ENCODE measurements at places on chromosomes 5 and 9.
A peak's percentile ranks its signal among the peaks of the same experiment; 100 is the strongest.

DNA sequence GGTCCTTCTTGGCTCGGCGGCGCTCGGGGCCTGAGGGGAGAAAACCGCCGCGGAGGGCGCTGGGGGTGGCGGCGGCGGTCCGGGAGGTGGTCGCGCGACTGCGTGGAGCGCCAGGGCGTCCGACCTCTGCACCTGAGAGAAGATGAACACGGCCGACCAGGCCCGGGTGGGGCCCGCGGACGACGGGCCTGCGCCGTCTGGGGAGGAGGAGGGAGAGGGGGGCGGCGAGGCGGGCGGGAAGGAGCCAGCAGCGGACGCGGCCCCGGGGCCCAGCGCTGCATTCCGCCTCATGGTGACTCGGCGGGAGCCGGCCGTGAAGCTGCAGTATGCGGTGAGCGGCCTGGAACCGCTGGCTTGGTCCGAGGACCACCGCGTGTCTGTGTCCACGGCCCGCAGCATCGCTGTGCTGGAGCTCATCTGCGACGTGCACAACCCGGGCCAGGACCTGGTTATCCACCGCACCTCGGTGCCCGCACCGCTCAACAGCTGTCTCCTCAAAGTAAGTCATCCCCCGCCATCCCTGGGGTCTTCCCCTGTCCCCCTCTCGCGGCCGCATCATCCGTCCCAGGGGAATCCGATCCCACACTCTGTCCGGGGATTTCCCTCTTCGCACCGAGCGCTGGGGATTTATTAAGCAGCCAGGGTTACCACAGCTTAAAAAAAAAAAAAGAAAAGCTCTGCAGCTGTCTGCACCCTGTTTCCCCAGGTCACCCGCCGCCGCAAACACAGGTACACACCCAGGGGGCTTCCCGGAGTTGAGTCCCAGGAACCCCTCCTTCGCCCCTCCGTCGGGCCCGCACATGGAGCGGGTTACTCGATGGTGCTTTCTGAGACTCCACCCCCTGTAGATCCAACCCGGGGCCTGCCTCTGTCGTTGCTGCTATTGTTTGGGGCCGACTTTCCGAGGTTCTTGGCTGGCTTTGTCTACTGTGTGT lies at the start of gene GTF3C4:
Gene GTF3C4, plus strand, starts transcription at position 8 of the 935 bp plus-strand sequence. Its CDS starts 135 bp downstream, at position 143.
- DNase-seq, result peak; percentile 16

DNA sequence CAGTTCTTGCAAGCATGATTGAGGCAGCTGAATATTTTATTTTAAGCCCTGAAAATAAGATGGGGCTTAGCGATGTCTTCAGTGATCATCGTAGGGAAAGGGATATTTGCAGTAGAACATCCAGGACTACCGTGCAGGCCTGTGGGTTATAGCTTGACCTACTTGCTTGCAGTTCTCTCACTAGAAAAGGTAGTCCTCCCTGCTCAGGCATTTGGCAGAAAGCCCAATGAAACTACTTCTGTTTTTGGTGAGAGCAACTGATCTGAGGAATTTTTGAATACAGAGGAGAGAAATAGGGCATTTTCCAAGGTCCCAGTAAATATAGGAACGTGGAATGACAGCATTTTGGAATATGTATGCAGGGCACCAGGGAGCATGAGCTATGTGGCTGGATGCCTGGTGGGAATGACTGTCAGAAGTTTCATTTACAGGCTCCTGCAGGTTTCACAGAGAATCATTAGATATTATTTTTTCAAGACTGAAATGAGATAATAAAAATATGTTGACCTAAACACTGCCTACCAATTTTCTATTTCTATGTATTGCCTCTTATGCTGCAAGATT lies 417.9 kb upstream of the ACTBL2 start:
- DNase-seq, result no peak

DNA sequence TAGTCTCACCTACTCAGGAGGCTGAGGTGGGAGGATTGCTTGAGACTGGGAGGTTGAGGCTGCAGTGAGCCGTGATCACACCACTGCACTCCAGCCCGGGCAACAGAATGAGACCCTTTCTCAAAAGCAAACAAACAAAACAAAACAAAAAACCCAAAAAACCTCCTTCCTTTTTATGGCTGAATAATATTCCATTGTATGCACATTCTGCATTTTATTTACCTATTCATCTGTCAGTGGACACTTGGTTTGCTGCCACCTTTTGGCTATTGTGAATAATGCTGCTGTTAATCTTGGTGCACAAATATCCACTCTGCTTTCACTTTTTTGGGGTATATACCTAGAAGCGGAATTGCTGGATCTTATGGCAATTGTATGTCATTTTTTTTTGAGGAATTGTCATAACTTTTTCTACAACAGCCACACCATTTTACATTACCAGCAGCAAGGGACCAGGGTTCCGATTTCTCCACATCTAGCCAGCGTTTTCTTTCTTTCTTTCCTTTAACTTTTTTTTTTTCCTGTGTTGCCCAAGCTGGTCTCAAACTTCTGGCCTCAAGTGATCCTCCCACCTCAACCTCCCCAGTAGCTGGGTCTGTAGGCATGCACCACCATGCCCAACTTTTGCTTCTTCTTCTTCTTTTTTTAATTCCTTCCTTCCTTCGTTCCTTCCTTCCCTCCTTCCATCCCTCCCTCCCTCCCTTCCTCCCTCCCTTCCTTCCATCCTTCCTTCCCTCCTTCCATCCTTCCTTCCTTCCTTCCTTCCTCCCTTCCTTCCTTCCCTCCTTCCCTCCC lies 30.6 kb downstream of the NKX2-5 start:
- peak; percentile 51 for DNase-seq

DNA sequence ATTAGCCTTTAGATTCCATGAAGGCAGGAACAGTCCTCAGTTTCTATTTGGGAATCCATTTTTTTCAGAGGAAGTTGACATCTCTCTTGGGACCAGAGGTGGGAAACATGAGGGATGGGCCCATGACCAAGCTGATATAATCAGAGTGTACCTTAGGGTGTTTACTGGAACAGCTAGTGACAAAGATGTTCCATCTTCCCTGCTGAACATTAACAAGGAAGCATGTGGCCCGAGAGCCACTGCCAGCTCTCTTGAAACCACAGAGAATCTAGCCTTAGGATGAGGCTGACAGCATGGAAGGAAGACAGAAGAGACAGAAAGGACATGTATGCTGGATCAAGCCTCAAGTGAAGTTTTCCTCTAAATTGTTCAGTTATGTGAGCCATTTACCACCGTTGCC lies 16.0 kb downstream of the AQP3 start:
- DNase-seq, result no peak

DNA sequence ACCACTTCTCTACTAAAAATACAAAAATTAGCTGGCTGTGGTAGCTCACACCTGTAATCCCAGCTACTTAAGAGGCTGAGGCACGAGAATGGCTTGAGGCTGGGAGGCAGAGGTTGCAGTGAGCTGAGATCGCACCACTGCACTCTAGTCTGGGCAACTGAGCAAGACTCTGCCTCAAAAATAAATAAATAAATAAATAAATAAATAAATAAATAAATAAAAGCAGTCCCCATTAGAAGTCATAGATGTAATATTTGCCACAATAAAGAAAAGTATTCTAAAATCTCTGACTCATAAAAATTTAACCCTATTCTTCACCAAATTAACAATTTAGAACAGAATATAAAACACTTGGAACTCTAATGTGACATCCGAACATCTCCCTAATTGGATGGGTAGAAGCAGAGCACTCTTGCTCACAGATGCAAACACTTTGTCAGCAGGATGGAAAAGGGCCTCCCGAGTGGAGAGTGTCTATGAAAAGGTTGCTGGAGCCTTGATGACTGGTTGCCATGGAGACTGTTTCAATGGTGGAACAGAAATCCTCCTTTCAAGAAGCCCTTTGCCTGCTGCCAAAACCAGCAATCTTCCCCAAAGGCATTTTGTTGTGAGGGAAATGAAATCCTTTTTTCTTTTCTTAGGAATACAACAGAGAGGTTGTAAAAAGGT lies 38.9 kb upstream of the TRAF1 start:
- no peak for DNase-seq

- DNase-seq, result no peak
Observed at GRCh38 chr9:127667127-127667844, 39.5 kb upstream of the CFAP157 start.

DNA sequence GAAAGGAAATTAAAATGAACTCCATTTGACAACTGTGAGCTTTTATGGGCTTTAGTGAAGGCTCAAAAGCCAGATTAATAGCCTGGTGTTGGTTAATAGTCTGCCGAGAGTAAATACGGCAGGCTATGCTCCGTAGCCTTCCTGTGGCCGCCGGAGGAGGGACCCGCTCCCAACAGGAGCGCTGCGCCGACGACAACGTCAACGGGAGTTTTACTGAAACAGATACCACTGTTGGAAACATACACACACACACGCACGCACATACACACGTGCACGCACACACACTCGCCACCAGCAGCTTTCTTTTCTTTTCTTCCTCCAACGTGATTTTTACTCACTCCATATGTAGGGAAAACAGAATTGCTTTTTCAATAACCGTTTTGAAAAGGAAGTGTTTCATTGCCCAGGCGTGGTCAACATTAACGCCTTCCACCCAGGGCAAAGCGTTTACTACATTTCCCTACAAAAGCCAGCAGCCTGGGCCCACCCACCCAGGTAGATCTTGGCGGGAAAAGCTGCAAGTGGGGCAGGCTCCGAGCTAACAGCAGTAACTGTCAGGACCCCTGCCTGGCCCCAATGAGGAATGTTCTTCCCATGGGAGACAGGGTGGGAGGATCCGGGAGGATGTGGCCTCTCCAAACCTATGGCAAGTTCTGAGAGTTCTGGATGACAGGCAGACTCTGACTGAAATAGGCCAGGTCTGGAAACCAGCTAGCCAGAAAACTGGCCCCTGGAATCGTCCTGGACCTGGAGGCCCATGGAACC lies 72.3 kb downstream of the PAX5 start:
- DNase-seq, result peak; percentile 13

- DNase-seq, result no peak
Observed at GRCh38 chr9:113516840-113517577, 53.5 kb downstream of the RGS3 start.

GRCh38 chr5:79418276-79418675 lies 95.7 kb downstream of the HOMER1 start:
- DNase-seq, result peak; percentile 10

DNA sequence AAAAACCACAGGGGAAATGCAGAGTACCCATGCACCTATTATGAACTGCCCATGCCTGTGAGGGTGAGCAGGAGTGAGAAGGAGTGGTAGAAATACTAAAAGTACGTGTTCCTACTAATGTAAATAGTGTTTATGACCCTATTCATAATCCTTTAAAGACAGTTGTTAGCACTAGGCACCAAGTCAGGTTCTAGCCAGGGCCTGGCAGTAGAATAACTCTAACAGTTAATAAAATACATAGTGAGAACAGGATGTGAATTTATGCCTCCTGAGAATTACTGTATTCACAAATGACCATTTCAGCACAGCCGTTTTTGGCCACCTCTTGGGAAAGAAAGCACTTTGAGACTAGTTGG lies 103.2 kb upstream of the TARS1 start:
- no peak for DNase-seq

DNA sequence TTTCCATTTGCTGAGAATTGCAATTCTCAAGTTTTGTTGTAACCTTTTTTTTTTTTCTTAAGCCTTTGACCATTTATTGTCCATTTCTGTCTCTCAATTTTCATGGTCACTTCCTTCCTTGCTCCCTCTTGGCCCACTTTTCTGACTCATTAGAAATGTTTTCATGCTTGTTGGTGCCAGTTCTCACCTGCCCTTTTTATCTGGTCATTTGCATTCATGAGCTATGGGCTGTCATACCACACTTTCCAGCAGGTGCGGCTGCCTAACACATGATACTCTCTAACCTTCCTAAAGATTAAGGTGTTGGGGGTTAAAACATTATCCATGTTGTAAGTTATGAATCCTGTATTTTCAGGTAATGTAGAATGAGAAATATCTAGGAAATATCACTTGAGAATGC lies 150.5 kb upstream of the TLX3 start:
- DNase-seq, result no peak

DNA sequence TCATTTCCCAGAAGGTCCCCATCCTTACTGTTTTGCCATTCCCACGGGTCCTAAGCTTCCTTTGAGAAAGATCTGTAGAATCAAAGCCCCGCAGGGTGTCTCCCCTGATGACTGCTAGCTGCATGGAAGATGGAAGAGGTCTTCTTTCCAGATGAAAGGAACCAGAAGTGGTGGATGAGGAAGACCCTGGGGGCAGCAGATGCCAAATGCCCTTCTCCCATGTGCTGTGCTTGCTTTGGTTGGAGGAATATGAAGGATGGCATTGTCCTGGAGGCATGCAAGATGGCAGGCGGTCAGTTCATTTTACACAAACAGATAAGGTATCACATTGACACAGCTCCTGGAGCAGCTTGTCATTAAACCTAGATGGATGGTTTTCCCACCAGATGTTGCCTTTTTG lies 25.8 kb upstream of the CER1 start:
- no peak for DNase-seq

- peak; percentile 95 for DNase-seq
Observed at GRCh38 chr5:169861934-169862333, 118.4 kb downstream of the INSYN2B start.

- no peak for DNase-seq
Observed at GRCh38 chr9:27664121-27664779, 91.0 kb upstream of the C9orf72 start.

- DNase-seq, result no peak
Observed at GRCh38 chr5:79938468-79938867, 52.6 kb downstream of the MTX3 start.

DNA sequence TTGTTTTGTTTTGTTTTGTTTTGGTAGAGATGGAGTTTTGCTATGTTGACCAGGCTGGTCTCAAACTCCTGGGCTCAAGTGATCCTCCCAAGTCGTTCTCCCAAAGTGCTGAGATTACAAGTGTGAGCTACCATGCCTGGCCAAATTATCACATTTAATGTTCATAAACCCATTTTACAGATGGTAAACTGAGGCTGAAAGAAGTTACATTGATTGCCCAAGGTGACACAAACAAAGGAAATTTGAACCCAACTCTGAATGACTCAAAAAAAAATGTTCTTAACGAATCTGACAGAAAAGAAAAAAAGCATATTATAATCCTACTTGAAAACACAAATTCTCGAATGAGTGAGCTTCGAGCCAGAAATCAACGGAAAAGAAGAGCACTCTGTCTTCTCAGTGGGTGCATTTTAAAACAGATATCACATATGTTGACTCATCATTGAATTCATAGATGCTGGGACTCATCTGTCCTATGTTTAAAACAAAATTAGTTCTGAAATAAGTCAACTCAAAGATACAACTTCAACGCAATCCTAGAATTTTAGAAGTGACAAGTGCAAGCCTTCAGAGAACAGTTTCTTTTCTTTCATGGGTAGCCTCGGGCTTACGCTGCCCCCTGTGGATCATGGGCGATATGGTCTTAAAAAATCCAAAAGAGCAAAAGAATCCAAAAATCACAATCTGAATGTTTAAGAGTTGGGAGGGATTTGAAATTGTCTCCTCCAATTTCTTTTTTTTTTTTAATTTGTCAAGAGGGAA lies 28.4 kb downstream of the TIMD4 start:
- DNase-seq, result no peak

- DNase-seq, result no peak
Observed at GRCh38 chr5:148390914-148391313, 7.2 kb downstream of the FBXO38 start.

- peak; percentile 64 for DNase-seq
Observed at GRCh38 chr9:98550206-98550820, 158.4 kb downstream of the GABBR2 start.

- DNase-seq, result peak; percentile 49
Observed at GRCh38 chr5:66849803-66850202, 253.6 kb downstream of the MAST4 start.

Data from fibroblast of the aortic adventitia (primary cell).